ENCODE measurements at places on chromosomes 2 and 18.

- peak; percentile 5 for DNase-seq
Observed at GRCh38 chr2:63614983-63615945, 26.5 kb downstream of the MDH1 start.

DNA sequence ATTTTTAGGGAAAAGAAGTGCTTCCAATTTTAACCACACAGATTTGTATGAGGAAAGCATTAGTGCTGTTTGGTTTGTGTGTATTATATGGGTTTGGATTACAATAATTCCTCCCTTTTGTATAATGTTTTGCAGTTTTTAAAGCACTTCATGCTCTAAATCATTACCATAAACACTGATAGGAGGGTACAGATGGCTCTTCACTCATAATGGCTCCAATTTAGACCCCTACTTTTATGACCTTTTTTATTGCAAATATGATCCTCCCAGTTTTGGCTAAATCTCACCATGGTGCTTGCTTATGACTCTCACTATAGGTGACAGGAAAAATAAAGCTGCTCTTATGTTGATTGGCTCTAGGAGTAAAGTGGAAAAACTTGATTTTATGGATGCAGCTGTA, 23.8 kb upstream of the TMEM17 start:
- DNase-seq = no peak

- DNase-seq = peak; percentile 88
Observed at GRCh38 chr2:172552547-172553291, 3.2 kb upstream of the PDK1 start.

DNA sequence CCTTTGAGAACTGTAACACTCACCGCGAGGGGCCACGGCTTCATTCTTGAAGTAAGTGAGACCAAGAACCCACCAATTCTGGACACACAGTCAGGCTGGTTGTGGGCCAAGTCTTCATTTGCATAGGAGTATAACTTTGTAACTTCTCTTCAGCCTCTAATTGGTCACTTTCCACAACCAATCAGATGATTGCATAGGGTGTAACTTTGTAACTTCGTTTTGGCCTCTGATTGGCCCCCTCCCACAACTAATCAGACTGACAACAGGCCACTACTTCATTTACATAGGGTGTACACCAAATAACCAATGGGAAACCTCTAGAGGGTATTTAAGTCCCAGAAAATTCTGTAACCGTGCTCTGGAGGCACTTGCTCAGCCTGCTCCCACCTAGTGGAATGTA, 77.5 kb upstream of the TCF4 start:
- no peak for DNase-seq

GRCh38 chr2:7458066-7458465, 540.9 kb downstream of the RNF144A start:
- no peak for DNase-seq

- DNase-seq = peak; percentile 20
Observed at GRCh38 chr18:50126471-50126870, 68.5 kb downstream of the MYO5B start.

DNA sequence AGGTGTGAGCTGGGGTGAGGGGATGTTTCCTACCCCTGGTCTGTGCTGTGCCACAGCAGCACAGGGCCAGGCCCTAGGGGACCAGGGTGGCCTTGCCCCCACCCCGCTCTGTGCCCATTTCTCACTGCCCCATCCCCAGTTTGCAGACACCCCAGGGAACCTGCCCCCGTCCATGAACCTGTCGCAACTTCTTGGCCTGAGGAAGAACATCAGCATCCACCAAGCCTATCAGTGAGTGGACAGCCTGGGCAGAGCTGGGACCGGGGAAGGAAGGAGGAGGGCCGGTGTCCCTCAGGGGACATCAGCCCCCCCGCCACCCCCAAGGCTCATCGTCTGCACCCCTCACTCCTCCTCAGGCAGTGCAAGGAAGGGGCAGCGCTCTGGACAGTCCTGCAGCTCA, 7.5 kb downstream of the PROM2 start:
- no peak for DNase-seq

DNA sequence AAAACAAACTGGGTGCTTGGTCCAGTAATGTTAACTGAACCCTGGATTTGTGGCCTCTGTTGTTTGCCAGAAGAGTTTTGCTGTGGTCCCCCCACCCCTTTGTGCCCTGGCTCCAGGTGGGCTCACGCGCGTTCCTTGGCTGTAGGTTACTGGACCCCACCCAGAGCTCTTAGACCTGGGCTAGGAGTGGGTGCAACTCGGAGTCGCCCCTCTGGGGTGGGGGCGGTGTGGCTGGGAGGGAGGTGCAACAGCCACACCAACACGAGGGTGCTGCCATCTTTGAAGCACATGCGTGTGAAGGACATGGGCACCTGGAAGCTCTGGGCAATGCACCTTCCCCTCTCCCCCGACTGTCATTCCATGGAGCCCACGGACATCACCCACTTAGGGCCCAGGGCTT, 92.7 kb downstream of the USP40 start:
- DNase-seq = no peak

- DNase-seq = no peak
Observed at GRCh38 chr2:145927131-145927950, 1407.4 kb upstream of the ZEB2 start.

- no peak for DNase-seq
Observed at GRCh38 chr18:58258692-58259342, 214.8 kb downstream of the NEDD4L start.

- DNase-seq = peak; percentile 7
Observed at GRCh38 chr2:186460465-186460864, 25.6 kb upstream of the ZC3H15 start.

- peak; percentile 60 for DNase-seq
Observed at GRCh38 chr2:36539631-36540030, 58.3 kb downstream of the FEZ2 start.

Measured in fibroblast of skin of scalp (primary cell).